Germinal center (tissue), 1 donor: ENCODE measurements at places on chromosomes 6 and 20.
A peak's percentile ranks its signal among the peaks of the same experiment; 100 is the strongest.

DNA sequence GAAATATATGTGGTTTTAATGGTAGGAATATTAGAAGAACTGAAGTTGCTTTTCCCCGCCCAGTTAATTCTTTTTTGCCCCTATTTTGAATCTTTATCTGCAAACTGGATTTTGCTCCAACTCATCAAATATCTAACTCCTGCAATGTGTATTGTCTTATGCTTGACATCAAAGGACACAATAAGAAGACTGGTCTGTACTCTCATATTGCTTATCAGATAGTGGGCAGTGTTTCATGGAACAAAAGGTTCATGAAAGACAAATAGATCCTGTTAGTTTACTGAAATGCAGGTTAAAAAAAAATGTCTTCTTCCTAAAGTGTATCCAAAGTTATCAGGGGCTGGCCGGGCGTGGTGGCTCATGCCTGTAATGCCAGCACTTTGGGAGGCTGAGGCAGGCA is 27.7 kb upstream of the GTF3C6 start:
- no peak for DNase-seq

- no peak for DNase-seq
These were observed 74.7 kb downstream of the EYA4 start for GRCh38 chr6:133315811-133316210.

DNA sequence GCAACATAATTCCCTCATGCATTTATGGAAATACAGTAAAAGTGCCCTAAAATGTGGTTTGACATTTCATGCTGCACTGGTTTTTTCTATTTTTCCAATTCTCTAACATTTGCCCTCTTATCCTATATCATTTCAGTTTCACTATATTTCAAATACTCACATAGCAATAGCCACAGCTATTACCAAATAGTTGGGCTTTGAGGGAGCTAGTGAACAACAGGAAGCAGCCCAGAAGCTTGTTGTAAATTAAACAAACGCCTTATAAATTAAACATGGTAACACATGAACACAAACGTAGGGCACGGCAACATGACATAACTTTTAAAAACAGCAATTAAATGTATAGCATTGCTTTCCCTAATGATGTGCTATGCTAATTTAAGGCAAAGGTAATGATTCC is 469.0 kb downstream of the CDC5L start:
- DNase-seq: no peak

- no peak for DNase-seq
These were observed 443.2 kb upstream of the JARID2 start for GRCh38 chr6:14802514-14803160.

DNA sequence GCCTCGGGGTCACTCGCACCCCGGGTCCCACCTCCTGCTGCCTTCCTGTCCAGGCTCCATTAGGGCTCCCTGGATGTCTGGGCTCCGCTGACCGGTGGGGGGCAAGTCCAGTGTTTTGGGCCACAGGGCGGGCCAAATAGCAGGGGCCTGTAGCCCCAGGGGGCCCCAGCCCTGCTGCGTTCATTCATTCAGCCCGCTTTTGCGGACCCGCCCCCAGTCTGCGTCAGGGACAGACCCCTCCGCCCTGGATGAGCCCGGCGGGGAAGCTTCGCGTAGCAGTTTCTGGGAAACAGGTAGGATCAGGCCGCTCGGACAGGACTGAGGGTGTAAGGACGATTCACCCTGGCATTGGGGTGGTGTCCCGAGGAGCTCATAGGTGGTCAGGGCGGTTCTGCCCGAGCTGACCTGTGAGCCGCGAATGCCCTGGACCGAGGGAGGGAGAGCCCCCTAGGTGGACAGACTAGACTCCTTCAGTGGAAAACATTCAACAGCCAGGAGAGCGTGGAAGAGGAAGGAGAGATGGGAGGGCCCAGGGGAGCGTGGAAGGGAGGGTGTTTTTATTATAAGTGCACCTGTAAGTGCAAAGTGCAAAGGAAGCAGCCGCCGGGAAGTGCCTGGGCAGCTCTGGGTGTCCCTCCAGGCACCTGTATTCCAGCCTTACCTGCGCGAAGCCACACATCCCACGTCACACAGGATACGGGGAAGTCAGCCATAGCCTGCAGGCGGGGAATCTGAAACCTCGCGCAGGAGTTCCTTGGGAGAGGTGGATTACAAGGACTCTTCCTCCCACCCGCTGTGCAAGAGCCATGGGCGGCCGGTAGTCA is 662 bp downstream of the ENTPD6 start:
- DNase-seq: peak; percentile 16

- no peak for DNase-seq
These were observed 142.5 kb downstream of the SLC24A3 start for GRCh38 chr20:19354950-19355349.

DNA sequence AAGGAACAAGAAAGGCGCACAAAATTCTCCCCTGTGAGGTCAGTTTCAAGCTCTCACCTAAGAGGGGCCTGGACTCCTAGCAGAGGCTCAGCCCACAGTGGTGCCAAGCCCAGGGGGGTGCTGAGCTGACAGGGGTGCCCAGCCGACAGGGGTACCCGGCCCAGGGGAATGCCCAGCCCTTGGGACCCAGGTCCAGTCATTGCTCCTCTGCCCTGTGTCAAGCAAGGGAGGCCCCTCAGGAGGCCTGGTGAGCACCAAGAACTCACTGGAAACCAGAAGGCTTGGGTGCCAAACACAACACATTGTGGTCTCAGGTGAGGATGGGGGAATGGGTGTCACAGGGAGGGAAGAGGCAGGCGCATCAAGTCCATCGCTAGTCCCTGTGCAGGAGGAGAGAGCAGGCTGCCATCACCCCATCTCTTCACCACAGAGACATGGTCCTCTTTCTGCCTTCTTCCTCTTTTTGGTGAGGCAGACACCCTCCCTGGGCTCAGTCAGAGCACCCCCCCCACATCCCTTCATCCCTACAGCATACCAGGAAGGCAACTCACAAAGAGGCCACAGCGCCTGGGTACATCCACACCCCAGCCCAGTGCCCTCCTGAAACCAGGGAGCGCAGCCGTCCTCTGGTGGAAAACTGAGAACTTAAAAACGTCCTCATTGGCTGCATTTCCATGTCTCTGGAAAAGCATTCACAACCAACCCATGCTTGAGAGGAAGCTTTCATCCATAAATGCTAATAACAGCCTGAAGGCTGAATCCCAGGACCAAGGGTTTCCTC is 111.3 kb downstream of the BANF2 start:
- peak; percentile 15 for DNase-seq

DNA sequence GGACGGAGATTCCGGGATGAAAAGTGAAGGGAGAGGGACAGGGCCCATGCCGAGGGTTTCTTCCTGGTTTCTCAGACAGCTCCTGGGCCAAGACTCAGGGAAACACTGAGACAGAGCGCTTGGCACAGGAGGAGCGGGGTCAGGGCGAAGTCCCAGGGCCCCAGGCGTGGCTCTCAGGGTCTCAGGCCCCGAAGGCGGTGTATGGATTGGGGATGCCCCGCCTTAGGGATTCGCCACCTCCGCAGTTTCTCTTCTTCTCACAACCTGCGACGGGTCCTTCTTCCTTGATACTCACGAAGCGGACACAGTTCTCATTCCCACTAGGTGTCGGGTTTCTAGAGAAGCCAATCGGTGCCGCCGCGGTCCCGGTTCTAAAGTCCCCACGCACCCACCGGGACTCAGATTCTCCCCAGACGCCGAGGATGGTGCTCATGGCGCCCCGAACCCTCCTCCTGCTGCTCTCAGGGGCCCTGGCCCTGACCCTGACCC is 55.0 kb upstream of the HLA-A start:
- DNase-seq: peak; percentile 10

DNA sequence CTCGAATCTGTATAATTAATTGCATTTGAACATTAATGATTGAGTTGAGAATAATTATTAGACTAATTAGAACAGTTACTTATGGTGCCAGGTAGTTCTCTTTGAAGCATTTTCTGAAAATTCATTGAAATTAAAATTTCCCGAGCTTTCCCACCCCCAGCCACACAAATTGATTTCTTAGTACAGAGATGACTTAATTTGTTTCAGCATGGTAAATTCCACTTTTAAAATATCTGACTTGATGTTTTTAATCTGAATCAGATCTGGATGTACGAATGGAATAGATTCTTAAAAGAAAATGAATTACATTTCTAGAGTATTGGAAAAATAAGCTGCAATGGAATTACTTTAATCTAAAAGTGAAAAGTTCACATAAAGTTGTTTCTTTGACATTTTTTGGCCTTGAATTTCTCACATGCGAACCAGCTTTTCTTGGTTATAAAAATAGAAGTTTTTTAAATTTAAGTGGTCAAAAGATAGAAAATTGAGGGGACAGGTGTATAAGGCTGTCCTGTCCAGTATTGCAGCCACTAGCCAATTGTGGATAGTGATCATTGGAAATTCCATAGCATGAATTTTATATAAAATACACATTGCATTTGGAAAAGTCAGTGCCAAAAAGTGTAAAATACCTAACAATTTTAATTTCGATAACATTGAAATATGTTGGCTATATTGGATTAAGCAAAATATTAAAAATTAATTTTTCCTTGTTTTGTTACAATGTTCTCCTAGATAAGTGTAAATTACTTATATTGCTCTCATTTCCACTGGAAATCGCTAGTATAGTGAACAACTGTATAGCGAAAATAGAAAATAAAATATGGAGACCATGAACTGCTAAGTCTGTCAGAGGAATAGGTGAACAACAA is 102.9 kb downstream of the OR2B2 start:
- DNase-seq: no peak

GRCh38 chr6:14476793-14477531 is 359.4 kb downstream of the CD83 start:
- no peak for DNase-seq

DNA sequence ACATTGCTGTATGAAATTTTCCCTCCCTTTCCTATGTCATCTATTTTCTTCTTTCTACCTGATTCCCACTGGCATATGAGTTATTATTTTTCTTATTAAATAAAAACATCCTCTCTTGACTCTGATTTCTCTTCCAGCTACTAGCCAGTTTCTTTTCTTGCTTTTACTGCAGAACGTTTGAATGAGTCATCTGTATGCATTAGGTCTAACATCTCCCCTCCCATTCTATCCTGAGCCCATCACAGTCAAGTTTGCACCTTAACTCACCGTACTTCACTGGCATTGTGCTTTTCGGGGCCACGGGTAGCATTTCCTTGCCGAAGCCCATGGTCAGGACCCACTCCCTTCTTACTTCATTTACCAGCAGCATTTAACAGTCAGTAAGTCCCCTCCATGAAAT is 65.7 kb downstream of the CARMIL1 start:
- no peak for DNase-seq

DNA sequence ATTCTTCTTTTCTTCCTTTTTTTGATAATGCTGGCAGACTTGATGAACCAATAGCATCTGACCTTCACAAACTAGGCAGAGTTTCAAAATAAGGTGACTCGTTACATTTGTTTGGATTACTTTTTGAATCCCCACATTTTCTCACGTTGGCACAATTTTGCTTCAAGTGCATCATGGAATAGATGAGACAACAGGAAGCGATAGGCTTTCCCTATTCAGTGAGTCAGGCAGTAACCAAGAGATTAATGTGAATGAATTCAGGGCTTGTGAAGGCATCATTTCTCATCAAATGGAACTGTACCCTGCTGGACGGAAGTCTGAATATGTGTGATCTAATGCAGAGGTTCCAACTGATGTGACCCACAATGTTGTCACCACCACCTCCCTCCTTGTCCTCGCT is 10.7 kb downstream of the RFPL4B start:
- no peak for DNase-seq

DNA sequence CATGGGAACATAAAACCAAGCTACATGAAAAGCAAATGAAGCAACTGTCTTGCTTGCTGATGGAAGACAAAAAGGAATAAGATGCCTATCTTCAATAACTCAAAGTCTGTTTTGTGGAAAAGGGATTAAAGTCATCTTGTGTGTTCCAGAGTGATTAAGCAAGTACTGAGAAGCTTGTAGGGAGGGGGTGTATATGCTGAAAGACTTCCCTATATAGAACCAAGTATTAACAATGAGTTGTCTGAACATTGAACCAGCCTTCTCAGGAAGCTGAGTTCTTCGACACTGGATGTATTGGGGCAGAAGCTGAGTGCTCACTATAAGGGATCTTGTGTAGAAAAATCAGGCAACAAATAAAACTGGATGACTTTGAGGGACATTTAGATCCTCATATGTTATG is 451.8 kb downstream of the CD83 start:
- no peak for DNase-seq

DNA sequence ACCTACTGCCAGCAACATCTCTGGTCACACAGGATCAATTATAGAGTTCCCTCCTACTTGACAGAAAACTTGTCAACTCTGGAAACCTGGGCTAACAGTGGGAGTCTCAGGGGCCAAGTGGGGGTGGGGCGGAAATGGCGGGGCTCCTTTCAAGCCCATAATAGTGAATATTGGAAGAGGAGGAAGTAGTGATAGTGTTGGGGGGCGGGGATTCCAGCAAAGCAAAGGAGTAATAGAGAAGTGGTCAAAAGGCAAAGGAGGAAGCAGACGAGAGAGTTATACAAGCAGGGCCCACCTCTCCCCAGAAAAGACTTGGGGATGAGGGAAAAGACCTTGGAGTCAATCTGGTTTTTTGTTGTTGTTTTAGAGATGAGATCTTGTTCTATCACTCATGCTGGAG is 2.1 kb downstream of the DEF6 start:
- DNase-seq: peak; percentile 63

DNA sequence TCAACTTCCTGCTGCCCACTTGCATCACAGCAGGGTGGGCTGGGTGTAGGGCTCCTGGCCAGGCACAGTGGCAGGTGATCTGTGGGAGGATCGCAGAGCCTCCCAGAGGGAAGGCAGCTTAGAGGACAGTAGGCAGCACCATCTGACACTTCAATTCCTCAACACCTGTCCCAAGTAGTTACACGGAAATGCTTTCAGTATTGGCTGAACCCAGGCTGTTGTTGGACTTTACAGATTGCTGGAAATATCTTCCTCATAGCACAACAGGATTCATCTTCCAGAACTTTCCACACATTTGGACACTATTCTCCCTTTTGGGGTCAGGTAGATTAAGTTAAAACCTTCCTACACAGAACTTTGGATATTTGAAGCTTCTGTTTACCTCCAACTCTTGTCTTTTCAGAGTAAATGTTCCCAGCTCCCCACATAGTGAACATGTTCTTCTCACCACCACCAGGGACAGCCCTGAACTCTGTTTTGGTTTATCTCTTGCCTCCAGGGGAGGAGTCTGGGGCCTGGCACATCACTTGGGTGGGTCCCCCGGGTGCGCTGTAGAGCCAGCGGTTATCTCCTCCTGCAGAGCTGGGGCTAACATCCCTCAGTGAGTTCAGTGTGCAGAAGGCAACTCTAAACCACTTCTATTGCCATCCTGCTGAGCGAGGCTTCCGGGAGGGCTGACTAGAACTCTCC is 3.5 kb upstream of the SLC22A2 start:
- no peak for DNase-seq

GRCh38 chr6:32796848-32797776 is 19.7 kb downstream of the HLA-DOB start:
- peak; percentile 80 for DNase-seq

DNA sequence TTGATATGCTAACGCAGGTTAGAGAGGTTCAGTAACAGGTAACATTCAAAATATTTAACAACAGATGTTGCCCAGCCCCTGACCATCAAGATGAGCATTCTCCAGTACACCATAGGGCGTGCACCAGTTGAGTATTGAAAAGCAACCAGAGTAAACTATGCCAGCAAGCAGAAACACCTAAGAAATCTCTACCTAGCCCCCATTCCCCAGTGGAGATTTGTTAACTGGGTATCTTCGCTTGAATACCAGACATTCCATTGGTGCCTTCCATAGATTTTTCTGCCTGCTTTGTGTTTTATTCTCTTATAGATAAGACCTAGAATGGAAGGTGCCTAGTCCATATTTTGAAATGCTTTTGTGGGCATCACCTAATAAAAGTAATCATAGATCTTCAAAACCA is 623.9 kb downstream of the KIF16B start:
- no peak for DNase-seq
